Stimulated activated CD8-positive, alpha-beta memory T cell treated with anti-CD3 and anti-CD28 coated beads, Interleukin-15, amount 100 ng/mL, for 4 hours (primary cell): ENCODE measurements at places on chromosomes 16 and 17.

GRCh38 chr16:15034266-15035162 lies 21.4 kb downstream of the NTAN1 start:
- no peak for DNase-seq

DNA sequence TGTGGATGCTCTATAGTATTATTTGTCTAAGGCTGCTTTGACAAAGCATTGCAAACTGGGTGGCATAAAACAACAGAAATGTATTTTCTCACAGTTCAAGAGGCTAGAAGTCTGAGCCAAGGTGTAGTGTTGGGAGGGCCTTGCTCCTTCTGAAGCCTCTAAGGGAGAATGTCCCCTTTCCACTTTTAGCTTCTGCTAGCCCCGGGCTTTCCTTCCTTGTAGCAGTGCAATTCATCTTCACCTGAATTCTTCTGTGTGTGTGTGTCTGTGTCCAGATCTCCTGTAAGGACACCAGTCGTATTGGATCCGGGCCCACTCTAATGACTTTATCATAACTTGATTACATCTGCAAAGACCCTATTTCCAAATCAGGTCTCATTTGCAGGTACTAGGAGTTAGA lies 18.1 kb downstream of the KCNJ16 start:
- no peak for DNase-seq

DNA sequence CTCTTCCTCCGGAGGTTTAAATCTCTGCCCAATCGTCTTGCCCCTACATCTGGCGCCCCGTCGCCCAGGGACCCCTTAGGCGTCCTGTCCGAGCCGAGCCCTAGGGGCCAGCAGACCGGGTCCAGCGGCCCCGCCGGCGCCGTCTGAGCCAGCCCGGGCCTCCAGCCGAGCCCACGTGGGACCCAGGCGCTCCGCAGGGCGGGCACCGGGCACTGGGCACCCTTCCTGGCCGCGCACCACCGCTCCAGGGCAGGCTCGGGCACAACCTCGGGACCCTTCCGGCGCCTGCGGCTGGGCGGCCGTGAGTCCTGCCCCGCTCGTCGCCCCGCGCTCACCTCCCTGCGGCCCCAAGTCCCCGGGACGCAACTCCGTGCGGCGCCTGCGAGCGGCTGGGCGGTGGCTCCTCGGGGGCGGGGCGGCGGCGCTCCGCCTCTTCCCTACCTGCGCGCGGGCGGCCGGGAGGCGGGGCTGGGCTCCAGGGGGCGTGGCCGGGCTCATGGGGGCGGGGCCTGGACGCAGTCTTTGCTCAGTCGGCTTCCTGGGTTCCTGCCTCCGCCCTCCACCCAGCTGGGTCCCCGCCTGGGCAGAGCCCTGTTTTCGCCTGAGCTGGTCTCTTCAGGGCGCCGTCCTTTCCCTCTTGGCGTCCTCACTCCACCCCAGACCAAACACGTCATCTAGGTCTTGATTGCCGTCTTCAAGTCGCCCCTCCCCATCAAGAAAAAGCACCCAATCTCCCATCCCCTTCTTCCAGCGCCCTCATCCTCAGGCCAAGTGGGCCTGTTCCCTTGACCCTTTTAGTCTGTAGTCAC lies at the start of gene RHBDF2:
RHBDF2 (minus strand) TSS at position 406 of the 809 bp plus-strand sequence. CDS start 19,899 bp downstream, outside the sequence.
- peak; percentile 89 for DNase-seq

GRCh38 chr17:7313890-7314718 lies 1.1 kb downstream of the GPS2 start:
- no peak for DNase-seq

GRCh38 chr17:21030375-21030774 lies 12.4 kb downstream of the USP22 start:
- no peak for DNase-seq

- DNase-seq, result no peak
Measured at GRCh38 chr16:77790009-77790372, 1.6 kb downstream of the VAT1L start.

GRCh38 chr17:46193151-46193625 lies at the start of gene KANSL1:
Gene KANSL1, minus strand, starts transcription at chr17:46193429. Its CDS starts 21,286 bp downstream, at chr17:46172143.
- peak; percentile 80 for DNase-seq

DNA sequence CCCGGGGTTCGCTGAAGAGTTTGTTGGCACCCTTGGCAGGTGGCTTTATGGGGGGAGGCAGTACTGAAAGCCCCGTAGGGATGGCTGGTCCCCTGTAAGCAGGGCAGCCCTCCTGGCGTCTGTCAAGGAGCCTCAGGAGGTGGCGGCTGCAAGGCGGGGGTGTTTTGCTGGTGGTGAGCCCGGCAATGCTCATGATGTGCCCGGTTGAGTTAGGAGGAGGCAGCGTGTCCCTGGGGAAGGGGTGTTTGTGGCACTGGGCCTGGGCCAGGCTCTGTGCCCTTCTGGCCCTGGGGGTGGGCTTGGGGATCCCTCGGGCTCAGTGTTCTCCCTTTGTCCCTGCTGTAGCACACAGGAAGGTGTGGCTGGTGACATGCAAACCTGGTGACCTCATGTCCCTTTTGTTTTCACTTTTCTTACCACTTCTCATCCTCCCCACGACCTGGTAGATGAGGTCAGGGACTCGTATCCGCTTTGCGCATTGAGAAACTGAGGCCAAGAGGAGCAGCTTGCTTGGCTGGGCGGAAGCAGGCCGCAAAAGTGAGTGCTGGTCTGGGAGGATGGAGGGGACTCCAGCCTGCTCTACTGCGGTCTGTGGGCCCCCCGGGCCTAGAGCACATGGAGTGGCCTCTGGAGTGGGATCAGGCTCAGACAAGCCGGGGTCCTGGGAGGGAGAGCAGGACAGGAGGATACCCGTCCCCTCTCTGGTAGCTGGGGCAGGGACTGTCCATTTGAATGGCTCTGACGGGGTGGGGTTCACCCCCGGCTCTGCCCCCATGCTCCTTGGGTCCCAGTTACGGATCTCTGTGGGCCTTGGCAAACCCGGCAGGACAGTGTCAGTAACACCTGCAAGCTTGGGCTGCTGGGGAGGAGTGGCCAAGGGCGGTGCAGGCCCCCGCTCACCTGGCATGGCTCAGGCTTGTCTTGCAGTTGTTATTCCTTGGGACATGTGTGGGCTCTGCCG lies 2.2 kb downstream of the SNN start:
- no peak for DNase-seq

DNA sequence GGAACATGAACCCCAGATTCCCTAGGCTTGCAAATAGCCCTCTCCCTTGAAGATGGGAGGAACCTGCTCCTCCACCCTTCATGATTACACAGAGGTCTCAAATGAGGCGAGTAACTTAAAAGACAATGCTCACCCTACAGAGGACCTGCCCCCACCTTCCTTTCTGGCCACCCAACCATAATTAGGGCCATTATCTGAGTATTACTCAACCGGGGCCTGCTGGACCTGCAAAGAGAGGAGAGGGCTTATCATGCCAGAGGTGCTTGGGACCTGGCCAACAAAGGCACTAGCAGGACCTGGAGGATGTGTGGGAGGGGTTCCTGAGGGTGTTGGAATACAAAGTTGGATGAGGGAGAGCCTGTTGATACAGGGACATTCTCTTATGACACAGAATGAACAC lies 42.4 kb downstream of the RNF157 start:
- DNase-seq, result no peak

GRCh38 chr16:29007730-29008593 lies 23.1 kb downstream of the LAT start:
- no peak for DNase-seq

DNA sequence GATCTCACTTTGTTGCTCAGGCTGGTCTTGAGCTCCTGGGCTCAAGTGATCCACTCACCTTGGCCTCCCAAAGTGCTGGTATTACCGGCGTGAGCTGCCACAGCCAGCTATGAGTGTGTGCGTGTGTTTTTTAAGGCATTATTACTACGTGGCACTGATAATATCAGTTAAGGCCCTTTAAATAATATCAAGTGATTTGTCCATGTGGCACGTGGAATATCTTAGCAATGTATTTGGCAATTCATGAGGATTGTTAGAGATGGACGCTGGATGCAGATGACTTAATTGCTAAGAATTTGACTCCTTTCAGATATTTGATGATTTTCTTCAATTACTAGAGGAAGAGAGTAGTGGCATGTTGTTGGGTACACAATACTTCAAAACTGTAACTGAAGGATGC lies 25.5 kb upstream of the PMP22 start:
- DNase-seq, result no peak
